ENCODE measurements at places on chromosomes 11 and 22. TPM values are rescaled to one million over a fixed set of nuclear protein-coding genes. Genes with fewer than 3 reads are reported as not detected.

The MPST gene
- total RNA-seq, result 67.3 TPM

The GRK3 gene
- total RNA-seq, result 2.5 TPM

The OR6A2 gene
- 0.06 TPM for total RNA-seq

The TMEM86A gene
- total RNA-seq, result 0.65 TPM

The NFAM1 gene
- total RNA-seq, result 0.17 TPM

The MS4A3 gene
- not detected for total RNA-seq

The NCAM1 gene
- 27.7 TPM for total RNA-seq

The RASSF10 gene
- 3.4 TPM for total RNA-seq

The TIMP3 gene
- 26.1 TPM for total RNA-seq

The RIMBP3C gene
- not detected for total RNA-seq

The EHF gene
- total RNA-seq, result 1.1 TPM
